ENCODE measurements at places on chromosomes 2 and 18.

DNA sequence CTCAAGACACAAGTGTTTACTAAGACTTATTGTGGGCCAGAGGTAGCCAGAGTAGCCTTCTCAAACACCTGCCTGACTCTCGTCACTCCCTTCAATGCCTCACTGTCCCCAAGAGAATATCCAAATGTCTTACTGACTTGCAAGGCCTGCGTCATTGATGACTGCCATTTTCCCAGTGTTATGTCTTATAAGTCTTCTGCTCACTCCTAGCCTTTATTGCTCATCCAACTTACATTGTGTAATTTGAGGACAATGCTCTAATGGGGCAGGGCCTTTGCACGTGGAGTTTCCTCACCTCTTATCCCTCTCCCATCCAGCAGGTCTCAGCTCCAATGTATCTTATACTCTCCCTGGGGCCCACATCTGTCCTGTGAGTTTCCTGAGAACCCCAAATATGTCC lies 10.1 kb upstream of the CD226 start:
- no peak for DNase-seq

DNA sequence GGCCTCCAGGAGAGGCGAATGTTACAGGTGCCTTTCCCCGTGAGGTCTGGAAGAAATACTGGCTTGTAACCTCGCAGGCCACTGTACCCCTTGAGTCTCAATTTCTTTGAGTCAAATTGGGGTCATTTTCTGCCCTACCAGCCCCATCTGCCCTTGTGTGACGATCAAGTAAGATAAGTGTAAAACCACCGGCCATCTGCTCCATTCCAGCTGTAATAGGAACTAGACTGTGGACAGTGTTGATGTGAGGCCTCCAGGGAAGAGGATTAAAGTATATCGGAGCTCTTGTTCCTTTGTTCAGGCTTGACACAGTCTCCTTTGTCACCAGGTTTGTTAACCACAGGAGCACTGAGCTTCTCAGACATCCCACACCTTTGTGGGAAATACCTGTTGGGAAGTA lies 65.6 kb downstream of the MRPS9 start:
- DNase-seq = no peak

DNA sequence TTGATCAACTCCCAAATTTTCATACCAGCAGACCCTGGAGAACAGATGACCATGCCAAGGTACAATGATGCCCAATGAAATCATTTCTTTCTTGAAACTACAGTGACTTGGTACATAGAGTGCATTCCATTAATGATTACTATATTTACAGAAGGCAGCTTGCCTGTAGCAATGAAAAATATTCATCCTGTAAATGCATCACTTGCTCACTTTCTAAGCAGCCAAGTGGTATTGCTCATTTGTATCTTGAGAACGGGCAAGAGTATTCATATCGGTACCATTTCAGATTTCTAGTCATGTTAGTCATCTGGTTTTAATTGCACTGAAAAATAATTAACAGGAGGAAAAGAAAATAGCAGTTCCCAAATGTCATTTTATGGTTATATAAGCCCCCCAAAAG lies 59.6 kb downstream of the VIL1 start:
- no peak for DNase-seq

DNA sequence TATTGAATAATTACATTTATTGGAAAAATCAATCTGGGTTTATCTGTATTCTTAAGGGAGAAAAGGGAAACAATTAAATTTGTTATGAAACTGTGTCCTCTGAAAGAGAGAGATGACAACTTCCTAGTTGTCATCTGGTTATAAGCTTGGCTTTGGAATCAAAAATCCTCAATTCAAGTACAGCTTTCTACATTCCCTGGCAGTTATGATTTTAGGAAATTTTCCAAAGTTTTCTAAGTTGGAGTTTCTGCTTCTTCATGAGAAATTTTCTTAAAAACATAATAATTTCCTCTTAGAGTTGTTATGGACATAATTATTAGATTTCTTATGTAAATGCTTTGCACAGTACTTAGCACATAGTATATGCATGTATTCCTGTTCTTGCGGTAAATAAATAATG lies 625.6 kb upstream of the SLC39A10 start:
- DNase-seq = no peak

DNA sequence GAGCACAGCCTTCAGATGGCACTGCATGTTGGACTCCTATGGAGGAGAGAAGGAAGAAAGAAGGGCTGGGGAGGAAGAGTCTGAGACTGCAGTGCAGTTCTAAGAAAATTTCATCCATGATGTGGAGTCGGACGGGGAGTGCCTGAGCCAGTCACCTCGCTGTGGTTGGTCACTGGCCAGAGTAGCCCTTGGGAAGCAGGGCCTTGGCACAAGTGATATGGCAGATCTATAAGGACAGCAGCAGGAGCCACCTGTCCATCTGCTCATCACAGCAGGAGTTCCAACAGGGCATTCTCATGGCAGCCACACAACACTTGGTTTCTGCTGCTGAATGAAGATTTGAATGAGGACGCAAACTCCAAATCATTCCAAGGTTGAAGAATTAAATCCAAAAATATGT lies 314.8 kb downstream of the CYP26B1 start:
- no peak for DNase-seq

- DNase-seq = no peak
Observed at GRCh38 chr2:149666809-149667320, 79.3 kb upstream of the MMADHC start.

DNA sequence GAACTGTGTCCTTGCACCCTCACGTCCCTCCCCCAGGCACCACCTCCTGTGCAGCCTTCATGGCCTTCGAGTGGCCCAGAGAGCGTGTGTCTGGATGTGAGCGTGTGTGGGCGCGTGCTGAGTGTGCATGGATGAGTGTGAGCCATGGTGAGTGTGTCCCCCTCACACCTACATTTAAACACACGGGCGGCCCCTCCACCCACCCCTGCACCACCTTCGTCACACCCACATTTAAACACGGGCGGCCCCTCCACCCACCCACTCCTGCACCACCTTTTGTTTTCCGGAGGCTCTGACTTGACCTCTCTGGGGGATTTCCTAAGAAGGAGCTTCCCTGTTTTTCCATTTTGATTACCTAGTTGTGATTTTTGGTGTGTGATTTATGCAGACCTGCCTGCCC lies 17.8 kb downstream of the DTYMK start:
- no peak for DNase-seq

DNA sequence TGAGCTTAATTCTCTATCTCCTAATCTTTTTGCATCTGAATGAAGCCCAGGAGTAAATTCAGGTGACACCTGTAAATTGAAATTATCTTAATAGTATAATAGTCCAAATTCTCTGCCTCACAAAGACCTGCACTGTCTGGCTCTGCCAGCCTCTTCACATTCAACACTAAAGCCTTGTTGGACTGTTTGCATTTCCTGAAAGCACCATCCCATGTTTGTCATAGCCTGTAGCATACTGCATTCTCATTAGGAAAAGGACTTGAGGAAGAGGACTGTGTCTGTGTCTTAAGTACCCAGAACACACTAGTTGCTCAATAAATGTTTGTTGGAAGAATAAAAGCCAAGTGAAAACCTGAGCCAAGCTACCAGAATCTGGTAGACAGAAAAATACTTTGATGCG lies 42.9 kb upstream of the GRHL1 start:
- DNase-seq = no peak

DNA sequence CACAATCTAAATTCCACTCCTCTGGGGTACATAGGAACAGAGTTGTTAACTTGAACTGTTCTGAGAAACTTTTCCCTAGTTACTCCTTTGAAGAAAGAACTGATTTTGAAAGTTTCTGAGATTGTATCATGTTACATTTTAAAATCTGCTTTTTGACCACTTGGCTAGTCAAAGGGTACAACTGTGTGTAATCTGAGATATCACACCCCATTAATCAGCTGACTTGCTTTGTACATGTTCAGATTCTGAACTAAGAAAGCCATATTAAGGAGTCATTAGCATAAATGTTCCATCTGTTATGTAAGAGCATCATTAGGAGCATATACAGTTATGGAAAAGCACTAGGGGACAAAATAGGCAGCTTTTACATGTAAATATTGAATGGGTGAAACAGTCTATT lies 3.8 kb upstream of the WDR35 start:
- no peak for DNase-seq

Data from COR-L47 (cell line).